C1 segment of cervical spinal cord (tissue), 14 donors: ENCODE measurements at places on chromosomes 16 and 17.

- no peak for DNase-seq
Measured at GRCh38 chr16:86199871-86200695, 301.1 kb downstream of the IRF8 start.

DNA sequence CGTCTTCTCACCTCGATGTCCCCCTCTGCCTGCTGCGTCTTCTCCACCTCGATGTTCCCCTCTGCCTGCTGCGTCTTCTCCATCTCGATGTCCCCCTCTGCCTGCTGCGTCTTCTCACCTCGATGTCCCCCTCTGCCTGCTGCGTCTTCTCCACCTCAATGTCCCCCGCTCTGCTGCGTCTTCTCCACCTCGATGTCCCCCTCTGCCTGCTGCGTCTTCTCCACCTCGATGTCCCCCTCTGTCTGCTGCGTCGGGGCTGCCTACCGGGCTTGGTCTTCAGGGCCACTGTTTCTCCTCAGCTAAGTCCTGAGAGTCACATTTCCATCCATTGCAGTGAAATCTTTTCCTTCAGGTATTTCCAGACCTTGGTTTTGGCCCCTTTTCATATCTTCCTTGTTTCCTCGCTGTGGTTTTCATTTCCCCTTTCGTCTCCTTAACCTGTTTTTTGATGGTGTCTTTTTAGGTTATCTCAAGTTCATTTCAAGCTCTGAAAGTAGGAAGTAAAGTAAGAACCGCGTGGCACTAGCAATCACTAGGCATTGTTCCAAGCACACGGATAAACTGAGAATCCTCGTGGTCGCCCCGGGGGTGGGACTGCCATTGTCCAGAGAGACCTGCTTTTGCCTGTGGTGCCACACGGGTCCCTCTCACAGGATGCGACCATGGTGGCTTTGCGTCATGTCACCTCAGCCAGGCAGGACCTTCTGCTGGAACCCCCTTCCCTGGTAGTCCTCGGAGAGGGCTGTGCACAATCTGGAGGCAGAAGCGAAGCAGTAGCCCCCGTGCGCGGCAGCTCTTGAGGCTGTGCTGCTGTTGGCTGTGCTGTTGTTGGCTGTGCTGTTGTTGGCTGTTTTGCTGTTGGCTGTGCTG, 9.5 kb upstream of the ZNF750 start:
- no peak for DNase-seq

DNA sequence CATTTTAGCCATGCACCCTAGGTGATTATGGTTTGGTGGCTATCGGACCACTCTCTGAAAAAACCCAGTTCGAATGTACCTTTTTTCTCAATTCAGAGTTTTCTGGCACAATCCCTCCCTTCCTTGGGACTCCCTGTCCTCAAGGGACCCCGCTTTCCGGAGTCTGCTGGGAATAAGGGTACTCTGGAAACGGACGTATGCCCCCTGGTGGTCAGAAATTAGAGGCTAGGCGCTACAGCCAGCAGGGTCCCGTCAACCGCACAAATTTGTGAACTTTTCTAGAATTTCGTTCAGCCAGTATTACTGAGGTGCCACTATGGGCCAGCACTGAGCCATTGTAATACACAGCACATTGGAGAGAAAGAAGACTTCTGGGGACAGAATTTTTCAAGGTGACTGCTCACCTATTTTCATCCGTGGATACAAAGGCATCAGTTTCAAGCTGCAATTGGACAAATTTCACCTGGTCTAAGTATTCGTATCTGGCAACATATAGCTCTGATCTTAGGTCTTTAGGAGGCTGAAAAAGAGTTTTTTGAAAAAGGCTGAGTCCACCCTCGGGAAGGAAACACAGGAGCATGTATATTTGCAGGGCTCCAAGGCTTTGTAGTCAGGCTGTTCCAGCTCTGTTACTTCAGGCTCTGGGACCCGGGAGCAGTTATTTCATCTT, 27.1 kb upstream of the CRYBA1 start:
- DNase-seq = peak; percentile 72

DNA sequence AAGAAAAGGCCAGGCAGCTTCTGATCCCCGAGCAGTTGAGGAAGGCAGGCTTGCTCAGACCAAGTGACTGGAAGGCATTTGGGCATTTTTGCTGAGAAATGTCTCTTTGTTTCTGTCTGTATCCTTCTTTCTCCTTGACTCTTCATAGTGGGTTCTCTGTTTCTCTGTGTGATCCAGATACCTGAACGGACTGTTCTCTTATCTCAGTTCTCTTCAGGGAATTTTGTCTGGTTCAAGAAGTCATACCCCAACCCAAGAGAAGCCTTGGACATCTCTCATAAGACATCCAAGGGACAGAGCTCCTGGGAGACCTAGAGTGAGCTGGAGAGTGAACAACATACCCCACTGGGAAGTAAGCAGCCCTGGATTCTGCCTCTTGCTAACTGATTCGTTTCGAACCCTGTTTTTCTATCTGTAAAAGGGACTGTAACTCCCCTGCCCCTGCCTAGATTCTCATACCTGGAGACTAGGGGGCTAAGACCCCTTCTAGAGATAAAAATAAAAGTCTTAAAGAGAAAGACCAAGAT, 541 bp downstream of the CCL3 start:
- DNase-seq = no peak

GRCh38 chr17:13158494-13159240, 140.8 kb upstream of the ELAC2 start:
- no peak for DNase-seq

DNA sequence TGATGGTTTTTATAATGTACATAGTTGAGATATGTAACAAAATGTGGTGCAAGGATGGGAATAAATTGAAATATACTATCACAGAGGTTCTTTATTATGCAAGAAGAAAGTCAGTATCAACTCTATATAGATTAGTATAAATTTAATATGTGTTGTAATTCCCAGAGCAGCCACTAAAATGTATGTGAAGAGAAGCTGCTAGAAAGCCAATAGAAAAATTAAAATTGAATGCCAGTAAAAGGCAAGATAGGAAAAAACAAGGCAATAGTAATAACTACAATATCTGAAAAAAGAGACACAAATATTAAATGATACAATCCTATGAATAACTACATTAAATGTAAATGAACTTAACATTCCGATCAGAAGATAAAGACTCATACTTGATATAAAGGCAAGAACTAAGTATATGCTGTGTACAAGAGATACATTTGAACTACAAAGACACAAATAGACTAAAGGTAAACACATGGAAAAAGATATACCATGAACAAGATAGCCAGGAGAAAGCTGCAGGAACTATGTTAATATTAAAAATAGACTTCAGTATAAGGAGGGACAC, 92.0 kb downstream of the ABCA8 start:
- DNase-seq = no peak

GRCh38 chr17:44749980-44750318, 8.8 kb upstream of the ADAM11 start:
- no peak for DNase-seq

- DNase-seq = no peak
Measured at GRCh38 chr16:88871349-88871702, 4.9 kb upstream of the PABPN1L start.

GRCh38 chr17:75693500-75694481, 26.7 kb downstream of the SAP30BP start:
- DNase-seq = peak; percentile 85

- DNase-seq = no peak
Measured at GRCh38 chr17:19709841-19710240, 6.5 kb downstream of the SLC47A2 start.

GRCh38 chr16:65845466-65846209, 520.9 kb upstream of the CDH5 start:
- DNase-seq = no peak

- DNase-seq = peak; percentile 45
Measured at GRCh38 chr17:36475346-36475970, 11.0 kb upstream of the ZNHIT3 start.

DNA sequence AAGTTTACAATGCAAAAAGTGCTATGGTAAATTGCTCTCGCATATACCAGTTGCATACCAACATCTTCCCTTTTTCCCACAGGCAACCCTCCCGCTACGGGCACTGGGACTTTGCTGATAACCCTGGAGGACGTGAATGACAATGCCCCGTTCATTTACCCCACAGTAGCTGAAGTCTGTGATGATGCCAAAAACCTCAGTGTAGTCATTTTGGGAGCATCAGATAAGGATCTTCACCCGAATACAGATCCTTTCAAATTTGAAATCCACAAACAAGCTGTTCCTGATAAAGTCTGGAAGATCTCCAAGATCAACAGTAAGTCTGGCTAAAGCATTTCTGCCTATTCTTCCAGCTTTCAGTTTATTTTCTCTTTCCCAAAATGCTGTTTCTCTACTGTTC, 27.9 kb upstream of the HSBP1 start:
- DNase-seq = no peak

- DNase-seq = no peak
Measured at GRCh38 chr17:80539022-80539641, 5.5 kb upstream of the RPTOR start.

DNA sequence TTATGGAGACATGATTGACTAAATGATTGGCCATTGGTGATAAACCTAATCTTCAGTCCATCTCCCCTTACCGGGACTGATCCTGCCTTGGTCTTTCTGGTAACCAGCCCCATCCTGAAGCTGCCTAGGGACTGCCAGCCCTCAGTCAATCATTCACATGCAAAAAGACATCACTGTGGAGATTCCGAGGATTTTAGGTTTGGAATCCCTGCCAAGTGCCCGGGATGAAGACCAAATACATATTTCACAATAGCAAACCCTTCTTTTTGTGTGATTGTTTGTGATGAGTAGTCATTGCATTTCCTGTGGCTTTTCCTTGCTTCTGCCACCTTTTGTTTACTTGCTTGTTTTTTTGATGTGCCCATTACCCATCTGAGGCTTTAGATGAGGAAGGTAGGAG, 44.0 kb downstream of the EPN2 start:
- DNase-seq = no peak

GRCh38 chr16:8346294-8346693, 244.0 kb downstream of the TMEM114 start:
- DNase-seq = no peak

DNA sequence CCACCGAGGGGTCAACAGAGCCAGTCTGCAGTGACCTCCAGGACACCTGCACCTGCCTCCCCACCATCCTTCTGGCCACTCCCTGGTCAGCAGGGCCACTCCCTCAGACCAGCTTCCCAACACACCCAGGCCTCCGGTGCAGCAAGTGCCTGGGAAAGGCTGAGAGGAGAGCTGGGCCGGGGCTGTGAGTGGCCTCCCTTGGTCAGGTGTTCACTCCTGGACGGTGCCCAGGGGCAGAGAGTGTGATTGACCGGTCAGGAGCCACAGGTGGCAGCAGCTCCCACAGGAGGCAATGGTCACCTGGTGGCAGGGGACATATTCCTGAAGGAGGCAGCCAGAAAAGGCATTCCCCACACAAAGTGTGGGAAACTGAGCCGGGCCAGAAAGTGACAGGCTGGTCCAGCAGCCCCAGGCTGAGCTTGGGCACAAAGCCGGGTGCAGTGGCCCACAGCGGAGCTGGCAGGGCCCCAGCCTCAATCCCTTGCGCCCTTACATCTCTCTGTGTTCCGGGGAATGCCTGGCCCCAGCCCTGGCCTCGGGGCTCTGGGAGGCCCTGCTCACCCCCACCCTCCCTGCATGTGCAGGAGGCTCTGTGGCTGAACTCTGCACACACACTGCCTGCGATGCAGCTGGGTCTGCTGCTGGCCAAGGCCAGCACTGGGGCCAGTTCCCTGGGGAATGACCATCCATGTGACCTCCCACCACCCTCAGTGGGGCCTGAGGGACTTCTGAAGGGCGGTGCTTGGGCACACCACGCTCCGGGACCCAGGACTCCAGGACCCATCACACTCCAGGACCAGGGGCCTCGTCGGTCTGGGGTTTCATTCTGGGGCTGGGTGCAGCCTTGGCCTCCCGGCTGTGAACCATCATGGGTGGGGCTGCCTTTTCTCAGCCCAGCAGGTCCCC, 1.2 kb upstream of the C17orf99 start:
- peak; percentile 43 for DNase-seq

DNA sequence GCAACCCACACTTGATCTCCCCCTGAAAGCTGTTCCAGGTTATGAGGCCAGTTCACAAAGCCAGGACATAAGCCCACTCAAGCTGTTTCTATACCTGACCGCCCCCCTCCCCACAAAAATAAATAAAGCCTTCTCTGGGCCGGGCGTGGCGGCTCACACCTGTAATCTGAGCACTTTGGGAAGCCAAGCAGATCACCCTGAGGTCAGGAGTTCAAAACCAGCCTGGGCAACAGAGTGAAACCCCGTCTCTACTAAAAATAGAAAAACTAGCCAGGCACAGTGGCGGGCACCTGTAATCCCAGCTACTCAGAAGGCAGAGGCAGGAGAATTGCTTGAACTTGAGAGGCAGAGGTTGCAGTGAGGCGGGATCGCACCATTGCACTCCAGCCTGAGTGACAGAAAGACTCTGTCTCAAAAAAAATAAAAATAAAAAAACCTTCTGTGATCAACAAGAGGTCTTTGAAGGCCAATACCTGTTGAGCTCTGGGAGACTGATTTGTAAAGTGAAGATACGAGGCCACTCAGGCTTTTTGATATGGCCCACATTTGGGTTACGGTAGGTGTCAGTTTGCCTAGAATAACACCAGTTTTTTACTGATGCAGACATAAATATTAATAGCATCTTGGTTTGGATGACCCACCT, 2.2 kb downstream of the KDM8 start:
- DNase-seq = no peak

DNA sequence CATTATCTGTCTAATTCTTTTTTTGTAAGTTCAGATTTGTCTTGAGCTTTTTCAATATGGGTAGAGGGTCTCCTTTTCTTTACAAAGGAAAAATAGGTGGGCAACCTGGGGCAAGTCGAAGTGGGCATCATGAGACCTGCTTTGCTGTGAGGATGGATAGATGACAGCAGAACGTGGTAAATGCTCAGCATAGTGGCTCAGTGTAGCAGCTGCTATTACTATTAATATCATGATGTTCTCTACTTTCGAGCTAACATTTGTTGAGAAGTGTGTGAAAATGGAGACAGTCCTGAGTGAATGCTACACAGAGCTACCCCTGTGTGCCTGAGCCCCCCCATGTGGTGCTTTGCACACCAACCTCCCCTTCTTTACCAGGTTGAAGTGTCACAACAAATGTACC, 39.0 kb upstream of the LGALS9 start:
- no peak for DNase-seq

- no peak for DNase-seq
Measured at GRCh38 chr16:7397901-7398300, 65.3 kb downstream of the RBFOX1 start.

GRCh38 chr16:58644765-58645487, 15.3 kb upstream of the CNOT1 start:
- no peak for DNase-seq

DNA sequence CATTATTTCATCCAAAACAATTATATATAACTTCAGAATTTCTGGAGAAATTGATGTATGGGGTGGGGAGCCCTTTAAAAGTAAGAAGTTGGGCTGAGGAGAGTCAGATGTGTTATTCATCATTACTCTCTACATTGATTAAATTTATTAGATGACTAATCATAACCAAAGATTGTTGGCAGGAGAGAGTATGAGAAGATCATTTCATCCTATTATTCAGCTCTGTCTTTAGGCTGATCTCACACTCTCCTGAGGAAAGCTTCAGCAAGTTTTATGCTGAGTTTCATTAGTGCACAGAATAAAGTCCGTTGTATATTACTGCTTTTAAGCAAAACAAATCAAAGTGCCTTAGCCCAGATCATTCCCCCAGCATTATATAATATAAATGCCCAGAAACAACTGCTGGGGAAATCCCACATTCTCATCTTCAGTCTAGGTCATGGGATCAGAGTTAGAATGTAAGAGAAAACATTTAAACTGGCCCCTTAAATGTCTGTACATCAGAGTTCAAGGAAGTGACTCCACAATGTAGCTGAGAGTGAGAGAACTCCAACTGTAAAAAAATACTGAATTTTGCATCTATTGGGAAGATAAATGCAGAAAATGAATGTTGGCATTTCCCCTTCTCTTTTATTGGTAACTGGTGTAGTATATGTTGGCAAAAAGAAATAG, 130.1 kb upstream of the HLF start:
- DNase-seq = no peak
